ENCODE measurements at places on chromosomes 6 and 20.

DNA sequence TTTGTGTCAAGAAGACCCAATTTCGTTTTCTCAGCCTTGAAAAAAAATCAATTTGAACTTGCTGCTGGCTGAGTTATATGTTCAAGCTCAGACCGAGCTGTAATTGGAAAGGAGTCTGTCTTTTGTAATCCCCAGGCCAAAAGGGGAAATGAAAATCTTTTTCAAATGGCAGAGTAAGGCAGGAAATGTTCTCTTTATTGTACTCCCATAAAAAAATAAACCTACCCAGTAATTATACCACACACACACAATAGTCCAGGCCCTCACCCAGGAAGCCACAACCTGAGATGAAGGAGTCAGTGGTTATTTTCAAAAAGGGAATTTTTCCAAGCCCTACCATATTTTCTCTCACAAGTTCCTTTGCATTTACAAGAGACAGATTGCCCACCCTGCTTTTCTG is 45.3 kb downstream of the CLIC5 start:
- no peak for DNase-seq
- peak overlapping the region; percentile 39 for H3K27ac ChIP-seq
- H3K4me1 ChIP-seq: peaks cover 34% of the 10 kb centered on the region
- no peaks in the 10 kb centered on the region for H3K27me3 ChIP-seq

DNA sequence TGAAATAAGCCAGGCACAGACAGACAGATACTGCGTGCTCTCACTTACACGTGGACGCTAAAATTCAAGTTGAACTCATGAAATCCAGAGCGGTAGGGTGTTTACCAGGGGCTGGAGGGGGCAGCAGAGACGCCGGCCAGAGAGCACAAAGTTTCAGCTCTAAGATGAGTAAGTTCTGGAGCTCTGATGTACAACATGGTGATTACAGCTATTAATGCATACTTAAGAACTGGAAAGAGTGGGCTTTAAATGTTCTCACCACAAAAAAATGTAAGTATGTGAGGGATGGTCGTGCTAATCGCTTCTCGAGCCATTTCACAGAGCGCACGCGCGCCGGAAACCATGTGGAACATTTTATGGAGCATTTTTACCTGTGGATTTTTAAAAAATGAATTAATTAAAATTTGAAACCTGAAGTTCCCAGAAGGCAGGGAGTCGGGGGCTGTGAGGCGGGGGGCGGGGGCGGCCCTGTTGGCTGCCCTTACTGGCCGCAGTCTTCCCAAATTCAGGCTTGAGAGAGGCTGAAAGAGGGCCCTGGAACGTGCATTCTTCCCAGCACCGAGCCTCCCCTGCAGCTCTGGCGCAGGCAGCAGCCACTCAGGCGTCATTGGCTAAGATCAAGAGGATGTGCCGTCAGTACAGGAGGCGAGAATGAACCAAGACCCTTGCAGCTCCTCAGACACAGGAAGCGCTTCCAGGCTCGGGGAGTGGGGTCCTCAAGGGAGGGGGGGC is 8.5 kb upstream of the SLCO4A1 start:
- H3K4me1 ChIP-seq: peaks cover 47% of the 10 kb centered on the region
- DNase-seq: no peak
- no peak overlapping the region for H3K4me3 ChIP-seq
- peaks cover 16% of the 10 kb centered on the region for H3K27me3 ChIP-seq
- H3K36me3 ChIP-seq: no peaks in the 10 kb centered on the region

DNA sequence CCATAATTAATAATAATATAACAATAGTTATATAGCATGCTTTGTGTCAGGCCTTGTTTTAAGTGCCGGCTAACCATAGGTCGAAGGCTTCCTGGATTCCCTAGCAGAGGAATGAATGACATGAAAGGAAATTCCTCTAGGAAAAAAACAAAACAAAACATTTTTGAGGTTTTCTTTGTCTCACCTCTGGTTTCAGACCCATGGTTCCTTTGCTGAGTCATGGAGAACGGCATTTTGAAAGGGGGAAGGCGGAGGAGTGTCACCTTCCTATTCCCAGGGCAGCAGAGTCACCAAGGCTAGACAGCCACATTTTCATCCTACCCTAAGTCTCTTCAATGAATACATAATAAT is 25.3 kb upstream of the CCND3 start:
- no peaks in the 10 kb centered on the region for H3K27me3 ChIP-seq

DNA sequence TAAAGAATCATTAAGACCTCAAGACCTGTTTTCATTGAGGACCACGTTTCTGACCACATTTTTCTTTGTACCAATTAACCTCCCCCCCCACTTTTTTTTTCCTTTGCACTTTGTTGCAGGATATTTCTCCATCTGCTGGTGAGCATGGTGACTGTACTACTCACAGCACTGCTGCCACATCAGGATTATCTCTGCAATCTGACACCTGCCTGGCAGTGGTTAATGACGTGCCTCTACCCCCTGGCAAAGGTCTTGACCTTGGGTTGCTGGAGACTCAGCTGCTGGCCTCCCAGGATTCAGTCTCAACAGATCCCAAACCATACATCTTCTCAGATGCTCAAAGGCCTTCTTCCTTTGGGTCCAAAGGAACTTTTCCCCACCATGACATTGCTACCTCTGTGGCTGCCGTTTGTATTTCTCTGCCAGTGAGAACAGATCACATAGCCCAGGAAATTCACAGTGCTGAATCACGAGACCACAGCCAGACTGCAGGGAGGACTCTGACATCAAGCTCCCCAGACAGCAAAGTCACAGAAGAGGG is 46.6 kb upstream of the EDN3 start:
- H3K4me1 ChIP-seq: peaks cover 8% of the 10 kb centered on the region
- H3K27ac ChIP-seq: no peak overlapping the region
- peaks cover 92% of the 10 kb centered on the region for H3K27me3 ChIP-seq
- H3K36me3 ChIP-seq: no peaks in the 10 kb centered on the region
- no peak for DNase-seq

DNA sequence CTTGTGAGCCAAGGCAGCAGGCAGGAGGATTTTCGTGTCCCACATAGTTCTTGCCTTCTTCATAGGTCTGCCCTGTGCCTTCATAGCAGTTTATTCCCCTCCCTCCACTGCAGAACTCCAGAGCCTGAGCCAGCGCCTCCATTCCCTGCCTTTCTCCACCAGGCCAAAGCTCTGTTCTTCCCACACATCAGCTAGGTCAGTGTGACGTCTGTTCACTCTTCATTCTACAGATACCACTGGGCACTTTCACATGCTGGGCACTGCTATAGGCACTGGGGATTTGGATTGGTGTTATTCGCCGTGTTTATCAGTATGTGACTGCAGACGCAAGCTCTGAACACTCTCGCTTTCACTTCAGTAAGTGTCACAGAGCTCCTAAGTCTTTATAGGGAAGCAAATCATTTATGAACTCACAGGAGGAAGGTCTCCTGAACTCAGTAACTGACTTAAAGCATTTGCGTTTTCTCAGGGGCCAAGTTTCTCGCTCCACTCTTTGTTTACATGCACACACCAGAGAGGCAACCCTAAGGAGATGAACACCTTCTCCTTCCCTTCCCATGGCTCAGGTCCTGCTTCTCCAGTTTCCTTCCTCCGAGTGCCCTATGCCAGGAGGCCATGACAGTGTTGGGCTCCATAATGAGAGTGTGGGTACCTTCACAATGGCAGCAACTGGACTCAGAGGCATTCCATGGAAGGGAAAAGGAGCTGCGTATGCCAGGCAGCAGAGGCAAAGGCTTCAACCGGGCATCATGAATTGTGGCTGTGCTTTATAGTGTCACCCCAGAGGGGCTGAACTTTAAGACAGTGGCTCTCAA is 6.3 kb upstream of the APMAP start:
- no peak overlapping the region for H3K27ac ChIP-seq
- H3K27me3 ChIP-seq: peaks cover 42% of the 10 kb centered on the region
- DNase-seq: no peak
- peaks cover 32% of the 10 kb centered on the region for H3K4me1 ChIP-seq

- DNase-seq: no peak
- no peaks in the 10 kb centered on the region for H3K4me1 ChIP-seq
- H3K36me3 ChIP-seq: no peaks in the 10 kb centered on the region
- H3K4me3 ChIP-seq: no peak overlapping the region
These were observed 788 bp downstream of the TRIM40 start for GRCh38 chr6:30136570-30137286.

- no peak for DNase-seq
- peaks cover 21% of the 10 kb centered on the region for H3K36me3 ChIP-seq
- H3K4me3 ChIP-seq: no peak overlapping the region
- H3K27ac ChIP-seq: no peak overlapping the region
- no peaks in the 10 kb centered on the region for H3K27me3 ChIP-seq
These were observed 71.3 kb downstream of the EFHC1 start for GRCh38 chr6:52491203-52492069.

- H3K4me3 ChIP-seq: no peak overlapping the region
- H3K27ac ChIP-seq: no peak overlapping the region
- no peaks in the 10 kb centered on the region for H3K4me1 ChIP-seq
These were observed 186.0 kb upstream of the KCNK16 start for GRCh38 chr6:39508515-39508914.

- peaks cover 23% of the 10 kb centered on the region for H3K36me3 ChIP-seq
- H3K27me3 ChIP-seq: no peaks in the 10 kb centered on the region
These were observed 36.7 kb upstream of the ASXL1 start for GRCh38 chr20:32321390-32321789.

DNA sequence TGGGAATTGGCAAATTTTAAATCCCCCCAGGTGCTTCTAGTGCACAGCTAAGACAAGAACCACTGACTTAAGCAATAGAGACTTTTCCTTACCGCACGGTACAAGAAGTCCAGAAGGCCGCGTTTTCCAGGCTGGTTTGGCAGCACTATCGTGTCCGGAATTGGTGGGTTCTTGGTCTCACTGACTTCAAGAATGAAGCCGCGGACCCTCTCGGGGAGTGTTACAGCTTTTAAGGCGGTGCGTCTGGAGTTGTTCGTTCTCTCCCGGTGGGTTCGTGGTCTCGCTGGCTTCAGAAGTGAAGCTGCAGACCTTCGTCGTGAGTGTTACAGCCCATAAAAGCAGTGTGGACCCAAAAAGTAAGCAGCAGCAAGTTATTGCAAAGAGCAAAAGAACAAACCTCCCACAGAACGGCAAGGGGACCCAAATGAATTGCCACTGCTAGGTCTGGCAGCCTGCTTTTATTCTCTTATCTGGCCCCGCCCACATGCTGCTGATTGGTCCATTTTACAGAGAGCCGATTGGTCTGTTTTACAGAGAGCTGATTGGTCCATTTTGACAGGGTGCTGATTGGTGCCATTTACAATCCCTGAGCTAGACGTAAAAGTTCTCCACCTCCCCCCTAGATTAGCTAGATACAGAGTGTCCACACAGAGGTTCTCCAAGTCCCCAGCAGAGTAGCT is 264.5 kb downstream of the PREX1 start:
- no peaks in the 10 kb centered on the region for H3K27me3 ChIP-seq
- H3K36me3 ChIP-seq: no peaks in the 10 kb centered on the region
- H3K4me1 ChIP-seq: peaks cover 5% of the 10 kb centered on the region
- no peak for DNase-seq

Measured in mesothelial cell of epicardium (in vitro differentiated cells).